ENCODE measurements at places on chromosomes 7 and 10.

GRCh38 chr7:27097686-27098577 is 2.1 kb upstream of the HOXA1 start:
- no peak for DNase-seq

DNA sequence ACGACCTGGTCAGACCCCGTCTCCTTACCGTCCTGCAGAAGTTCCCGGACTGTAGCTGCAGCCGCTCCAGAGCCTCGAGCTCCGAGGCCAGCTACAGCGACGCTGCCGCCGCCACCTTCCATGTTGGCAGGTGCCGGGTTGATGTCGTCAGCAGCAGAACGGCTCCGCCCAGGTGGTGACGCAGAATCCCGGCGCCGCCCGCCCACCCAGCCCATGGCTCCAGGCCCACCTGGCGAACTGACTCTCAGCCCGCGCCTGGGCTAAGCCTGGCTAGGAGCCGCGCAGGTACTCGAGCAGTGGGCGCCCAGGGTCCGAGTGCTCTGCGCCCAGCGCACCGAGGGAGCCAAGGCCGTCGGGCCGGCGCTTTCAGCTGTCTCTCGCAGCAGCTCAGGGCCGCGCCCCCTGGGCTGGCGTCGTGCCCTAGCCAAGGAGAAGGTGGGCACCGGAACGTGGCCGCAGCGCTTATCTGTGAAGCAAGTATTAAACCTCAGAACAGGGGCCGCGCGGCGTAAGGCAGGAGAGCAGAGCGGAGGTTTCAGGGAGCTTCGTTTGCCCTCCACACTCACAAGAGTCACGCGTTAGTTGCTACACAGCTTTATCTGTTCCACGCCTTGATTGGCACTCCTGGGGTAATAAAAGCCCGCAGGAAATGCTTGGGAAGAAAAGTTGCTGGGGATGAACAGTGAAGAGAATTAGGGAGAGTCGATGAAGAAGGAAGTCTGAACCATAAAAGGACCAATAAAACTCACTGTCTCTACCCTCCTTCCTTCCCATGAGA is at the start of the genes COG5 and DUS4L:
Gene COG5, minus strand, starts transcription at position 146 of the 778 bp plus-strand sequence. Its CDS starts 24 bp downstream, at position 122.
Gene DUS4L, plus strand, starts transcription at position 197 of the 778 bp plus-strand sequence. CDS start 3,100 bp downstream, outside the sequence.
- peak; percentile 73 for DNase-seq

DNA sequence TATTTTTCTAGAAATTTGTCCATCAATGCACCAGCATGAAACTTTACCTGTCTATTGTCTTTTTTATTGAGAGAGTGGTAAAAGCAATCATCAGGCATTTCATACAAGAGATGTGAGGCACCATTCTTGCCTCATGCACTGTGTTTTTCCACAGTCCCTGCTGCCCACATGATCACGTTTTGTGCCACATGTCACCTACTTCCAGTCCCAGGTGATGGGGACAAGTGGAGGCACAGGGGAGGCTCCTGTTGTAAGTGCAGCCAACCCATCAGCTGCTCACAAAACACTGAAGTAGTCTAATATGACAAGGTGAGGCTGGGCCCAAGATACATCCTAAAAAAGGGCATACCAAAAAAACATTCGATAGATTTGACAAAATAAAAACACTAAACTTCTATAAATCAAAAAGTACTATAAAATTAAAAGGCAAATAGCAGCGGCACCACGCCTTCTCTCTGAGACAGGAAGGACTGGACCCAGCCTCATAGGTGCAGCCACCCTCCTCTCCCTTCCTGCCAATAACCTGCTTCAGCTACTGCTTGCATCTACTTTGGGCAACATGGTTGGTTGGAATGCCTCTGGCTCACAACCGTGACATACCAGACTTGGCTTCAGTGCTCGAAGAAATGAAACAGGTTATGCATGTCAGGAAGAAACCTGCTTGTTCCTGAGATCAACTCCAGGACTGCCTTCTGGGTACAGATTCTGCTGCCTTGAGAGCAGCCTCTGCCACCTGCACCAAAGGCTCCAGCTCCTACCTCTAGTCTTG is 2.3 kb downstream of the ZC3HAV1L start:
- no peak for DNase-seq

DNA sequence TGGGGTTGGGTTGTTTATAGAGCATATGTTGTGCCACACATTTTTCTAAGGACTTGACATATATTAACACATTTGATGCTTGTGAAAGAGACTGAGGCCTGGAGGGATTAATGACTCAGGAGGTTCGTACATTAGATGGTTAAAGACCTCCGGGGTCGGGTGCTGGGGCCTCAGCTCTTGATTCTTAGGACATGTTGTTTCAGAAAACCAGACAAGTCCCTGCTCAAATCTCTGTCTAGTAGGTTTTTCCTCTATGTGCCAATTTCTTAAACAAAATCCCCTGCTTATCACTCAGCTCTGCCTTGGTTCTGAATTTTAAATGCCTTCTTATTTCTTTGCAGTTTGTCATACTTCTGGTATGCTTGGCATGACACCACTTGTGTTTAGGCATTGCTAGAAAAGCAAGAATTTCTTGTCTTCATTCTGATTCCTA is 5.8 kb downstream of the UPP1 start:
- no peak for DNase-seq

DNA sequence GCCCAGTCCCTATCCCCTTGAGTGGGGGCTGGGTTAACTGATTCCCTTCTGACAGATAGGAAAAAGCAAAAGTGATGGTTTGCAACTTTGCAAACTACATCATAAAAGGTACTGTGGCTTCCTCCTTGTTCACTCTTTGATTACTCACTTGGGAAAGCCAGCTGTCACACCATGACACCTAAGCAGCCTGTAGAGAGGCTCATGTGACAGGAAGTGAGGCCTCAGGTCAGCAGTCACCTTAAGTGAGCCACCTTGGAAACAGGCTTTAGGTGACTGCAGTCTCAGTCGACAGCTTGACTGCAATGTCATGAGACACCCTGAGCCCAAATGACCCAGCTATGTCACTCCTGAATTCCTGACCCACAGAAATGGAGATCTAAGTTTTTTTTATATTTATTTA is 4.3 kb upstream of the CHCHD2 start:
- no peak for DNase-seq

GRCh38 chr10:128377364-128377987 is 251.3 kb upstream of the MKI67 start:
- no peak for DNase-seq

DNA sequence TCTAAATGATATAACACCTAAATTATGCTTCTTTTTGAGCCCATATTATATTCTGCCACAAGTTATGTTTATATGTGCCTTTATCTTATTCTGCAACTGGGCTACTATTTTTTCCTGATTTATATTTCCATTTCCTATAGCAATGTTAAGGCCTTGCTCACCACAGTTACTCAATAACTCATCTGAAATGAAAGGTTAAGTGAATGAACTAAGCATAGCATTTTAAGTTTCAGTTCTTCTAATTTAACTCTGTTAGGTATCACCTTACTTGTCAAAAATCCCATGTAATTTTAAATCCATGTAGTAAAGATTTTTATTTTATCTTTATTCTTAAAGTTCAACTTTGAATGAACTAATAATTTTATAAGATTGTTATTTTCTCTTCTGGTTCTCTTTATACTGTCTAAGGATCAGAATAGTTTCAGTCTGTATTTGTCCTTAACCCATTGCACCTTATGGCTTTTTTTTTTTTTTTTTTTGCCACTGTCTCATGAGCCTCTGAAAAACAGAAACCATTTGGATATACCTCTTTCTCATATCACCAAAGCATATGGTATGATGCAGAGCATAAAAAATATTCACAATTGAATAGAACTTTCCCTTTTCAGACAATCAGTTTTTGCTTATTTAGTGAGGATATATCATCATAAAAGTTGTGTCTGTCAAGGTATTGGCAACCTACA is 301.8 kb upstream of the ZWINT start:
- no peak for DNase-seq

GRCh38 chr7:27615420-27616185 is 47.1 kb downstream of the HIBADH start:
- DNase-seq = no peak

- no peak for DNase-seq
These were observed 15.7 kb downstream of the SLK start for GRCh38 chr10:103982639-103983038.

DNA sequence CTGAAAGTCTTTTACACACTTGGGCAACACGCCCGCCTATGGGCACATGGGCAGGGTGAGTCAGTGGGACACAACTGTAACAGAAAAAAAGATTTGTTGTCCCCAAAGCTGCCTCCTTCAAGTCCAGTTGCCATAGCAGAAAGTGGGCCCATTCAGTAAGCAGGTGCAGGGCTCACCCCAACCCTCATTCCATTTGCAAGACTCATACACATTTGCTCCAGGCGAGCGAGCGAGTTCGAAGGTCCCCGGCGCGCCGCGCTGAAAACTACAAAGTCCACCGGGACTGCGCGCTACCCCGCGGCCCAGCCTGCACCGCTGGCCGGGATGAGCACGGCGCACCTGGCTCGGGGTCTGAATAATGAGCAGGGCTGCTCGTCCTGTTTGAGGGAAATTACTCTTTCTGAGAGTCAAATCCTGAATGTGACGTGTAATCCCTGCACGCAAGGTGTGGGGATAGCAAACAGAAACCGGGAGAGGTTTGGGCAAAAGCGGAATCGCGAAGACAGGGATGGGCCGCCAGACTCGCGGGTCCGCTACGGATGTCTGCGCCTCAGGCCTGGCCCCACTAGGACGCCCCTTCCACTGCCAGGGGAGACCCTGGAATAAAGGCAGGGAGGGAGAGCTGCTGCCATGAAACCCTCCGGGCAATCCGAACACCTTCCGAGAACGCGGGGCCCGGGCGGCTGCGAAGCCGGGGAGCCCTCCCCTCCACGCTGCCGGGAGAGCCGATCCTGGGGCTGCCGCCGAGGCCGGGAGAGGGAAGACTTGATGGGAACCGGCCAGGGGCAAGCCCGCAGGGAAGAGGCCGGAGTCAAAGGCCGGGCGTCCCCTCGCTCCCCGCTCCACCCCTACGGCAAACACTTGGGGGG is 982 bp downstream of the COBL start:
- no peak for DNase-seq

DNA sequence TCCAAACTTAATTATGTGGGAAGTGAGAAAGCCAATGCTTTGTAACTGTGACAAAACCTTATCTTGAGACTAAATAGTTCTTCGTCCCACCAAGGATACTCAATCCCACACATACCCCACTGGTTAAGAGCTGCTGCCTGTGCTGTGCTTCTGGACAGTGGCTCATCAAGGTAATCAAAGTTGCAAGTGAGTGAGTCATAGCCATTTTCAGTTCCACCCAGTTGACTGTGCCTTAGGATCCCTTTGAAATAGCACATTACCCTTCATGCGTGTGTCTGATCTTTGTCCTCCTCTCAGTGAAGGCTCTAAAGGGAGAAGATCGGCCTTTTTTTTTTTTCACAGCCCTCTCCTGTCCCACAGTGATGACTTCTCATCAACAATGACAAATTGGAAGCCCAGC is 706.0 kb upstream of the AUTS2 start:
- no peak for DNase-seq

GRCh38 chr7:111392294-111392693 is 170.0 kb downstream of the IMMP2L start:
- no peak for DNase-seq

DNA sequence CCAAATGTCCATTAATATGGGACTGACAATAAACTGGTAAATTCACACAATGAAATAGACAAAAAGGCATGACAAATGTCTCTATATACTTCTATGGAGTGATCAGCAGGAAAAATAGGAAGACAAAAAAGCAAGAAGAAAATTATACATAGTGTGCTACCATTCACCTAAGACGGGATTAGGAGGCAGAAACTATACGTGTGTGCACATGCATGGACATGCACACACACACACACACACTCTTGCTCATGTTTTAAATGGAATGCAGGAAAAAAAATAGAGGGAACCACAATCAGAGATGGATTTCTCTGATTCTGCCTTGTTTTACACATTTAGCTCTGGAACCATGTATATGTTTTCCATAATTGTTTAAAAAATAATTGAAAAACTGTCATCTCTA is 119.0 kb downstream of the ZFAND4 start:
- DNase-seq = no peak

DNA sequence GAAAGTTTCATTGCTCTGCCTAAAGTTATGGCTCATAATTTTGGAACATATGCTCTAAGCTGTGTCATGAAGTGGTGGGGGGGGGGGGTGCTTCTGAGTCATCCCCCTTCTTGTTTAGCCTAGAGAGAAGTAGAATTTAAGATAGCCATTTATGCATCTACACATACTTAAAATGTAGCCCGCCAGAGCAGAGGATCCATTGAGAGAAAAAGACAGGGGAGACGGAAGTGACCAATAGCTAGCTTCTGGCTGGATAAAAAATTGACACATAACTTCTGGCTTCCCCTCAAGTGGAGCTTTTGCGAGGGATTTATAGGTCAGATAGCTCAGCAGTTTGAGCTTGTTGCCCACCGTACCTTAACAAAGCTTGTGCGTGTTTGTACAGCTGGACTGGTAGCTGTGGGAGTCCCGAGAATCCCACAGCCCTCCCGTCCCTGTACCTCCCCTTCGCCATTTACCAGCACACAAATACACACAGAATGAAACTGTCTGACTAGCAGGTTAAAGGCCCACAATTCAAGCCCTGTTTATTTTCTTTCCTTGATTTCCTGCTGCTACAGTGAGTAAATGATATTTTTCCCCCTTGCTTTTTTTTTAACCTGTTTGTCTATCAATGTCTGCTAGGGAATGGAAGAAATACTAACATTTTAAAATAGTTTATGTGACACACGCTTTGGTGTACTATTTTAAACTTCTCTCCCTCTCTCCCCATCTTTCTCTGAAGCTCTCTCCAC is 232.6 kb upstream of the FERD3L start:
- DNase-seq = no peak

DNA sequence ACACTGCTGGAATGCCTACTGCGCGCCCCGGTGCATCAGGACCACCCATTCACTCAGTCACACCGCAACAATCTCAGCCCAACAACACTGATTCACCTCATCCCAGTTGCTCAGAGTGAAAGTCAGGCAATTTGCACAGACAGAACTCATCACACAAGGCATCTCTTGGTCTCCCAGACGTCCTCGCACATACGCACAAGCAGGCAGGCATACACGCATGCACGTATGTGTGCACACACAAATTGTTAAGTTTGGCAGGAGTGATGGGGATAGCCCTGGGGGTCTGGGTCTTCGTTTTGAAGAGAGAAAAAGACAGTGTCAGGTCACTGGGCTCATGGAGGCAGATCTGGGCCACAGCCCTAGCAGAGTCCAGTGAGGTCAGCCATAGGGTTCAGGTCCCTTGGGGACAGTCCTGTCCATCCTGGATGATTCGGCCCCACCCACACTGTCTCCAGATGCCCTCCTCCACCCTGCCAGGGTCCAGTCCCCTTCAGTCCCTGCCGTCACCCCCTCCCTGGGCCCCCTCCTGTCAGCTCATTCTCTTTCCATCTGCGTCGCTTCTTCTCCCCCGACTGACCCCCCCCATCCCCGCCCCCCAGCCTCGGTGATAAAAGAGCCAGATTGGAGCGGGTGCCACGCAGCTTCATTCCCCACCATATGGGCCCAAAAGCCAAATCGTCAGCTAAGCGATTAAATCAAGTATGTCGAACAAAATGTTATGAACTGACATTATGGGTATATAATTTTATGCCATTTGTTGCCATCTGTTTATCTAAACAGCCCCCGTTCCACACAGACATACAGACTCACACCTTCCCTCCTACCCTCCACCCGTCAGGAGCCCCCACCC is 48.5 kb upstream of the SLF2 start:
- no peak for DNase-seq

DNA sequence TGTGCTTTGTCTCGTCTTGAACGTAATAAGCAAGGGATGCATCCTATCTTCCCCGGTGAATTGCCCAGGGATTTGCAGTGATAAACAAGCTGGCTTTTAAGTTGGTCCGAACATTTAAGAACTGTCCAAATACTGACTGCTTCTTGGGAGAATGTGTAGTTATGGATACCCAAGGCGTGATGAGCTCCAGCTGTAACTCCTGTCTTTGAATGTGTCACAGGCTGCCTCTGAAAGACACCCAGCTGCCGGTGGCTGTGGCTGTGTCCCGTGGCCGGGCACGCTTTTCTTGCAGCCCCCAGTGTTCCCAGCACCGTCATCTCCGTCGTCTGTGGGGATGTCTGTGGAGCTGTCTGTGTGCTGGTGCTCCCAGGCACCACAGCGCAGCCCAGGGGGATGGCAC is 118.1 kb downstream of the GLRX3 start:
- no peak for DNase-seq
